DMS153 (cell line): ENCODE measurements at places on chromosomes 6 and 20.

DNA sequence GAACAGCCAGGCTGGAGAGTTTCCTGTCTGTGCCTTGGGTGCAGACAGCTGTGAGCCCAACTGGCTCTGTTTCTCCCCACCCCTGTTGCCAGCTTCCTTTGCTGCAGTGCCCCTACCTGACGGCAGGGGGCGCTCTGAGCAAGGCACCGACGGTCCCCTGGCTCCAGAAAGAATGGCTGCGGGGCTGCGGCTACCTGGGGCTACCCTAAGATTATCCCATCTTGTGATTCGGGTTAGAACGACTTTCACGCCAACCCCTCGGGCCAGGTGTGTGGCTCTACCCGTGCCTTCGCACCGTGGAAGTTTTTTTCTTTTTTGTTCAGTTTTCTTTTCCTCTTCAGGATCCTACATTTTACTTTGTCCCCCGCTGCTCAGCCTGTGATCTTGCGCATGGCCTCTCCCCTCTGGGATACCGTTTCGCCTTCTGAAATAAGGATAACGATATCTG is 33.4 kb upstream of the AAR2 start:
- peak; percentile 24 for DNase-seq

DNA sequence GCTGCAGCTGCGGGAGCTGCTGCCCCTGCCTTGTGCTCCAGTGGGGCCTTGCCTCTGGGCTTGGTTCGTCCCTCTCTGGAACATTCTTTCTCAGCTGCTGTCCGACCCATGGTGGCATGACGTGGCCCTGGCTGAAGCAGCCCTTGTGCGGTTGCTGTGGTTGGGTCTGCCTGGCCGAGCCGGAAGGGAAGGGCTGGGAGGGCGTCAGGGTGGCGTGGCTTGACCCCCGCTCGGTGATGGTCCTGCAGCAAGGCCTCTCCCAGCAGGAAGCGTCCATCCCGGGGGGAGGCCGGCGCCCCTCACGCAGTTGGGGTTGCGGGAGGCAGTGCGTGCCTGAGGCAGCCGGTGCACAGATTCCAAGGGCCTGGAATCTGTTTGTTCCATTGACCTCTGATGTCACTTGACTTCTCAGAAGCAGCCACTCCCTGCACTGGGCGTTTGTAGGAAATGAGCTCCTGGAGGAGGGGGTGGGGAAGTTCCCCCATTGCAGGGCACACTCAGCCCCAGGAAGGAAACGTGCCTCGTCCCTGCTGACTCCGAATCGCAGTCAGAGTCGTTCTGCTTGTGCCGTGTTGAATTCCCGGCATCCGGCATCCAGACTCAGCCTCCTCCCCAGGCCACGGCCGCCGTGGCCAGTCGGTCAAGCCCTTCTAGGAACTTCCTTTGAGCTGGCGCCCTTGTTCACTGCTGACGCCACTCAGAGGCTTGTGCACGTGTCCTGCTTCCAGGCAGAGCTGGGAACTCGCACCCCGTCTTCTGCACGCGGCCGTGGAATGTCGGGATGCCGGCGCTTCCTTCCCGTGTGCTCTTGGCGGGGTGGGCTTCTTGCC is 9.7 kb upstream of the TNFRSF6B start:
- no peak for DNase-seq

- DNase-seq, result no peak
Measured at GRCh38 chr20:11469795-11470435, 447.8 kb upstream of the BTBD3 start.

GRCh38 chr6:85679445-85680123 is 36.9 kb upstream of the SYNCRIP start:
- DNase-seq, result no peak

- DNase-seq, result no peak
Measured at GRCh38 chr6:36098920-36099647, 31.2 kb upstream of the MAPK13 start.

GRCh38 chr6:40315060-40315459 is 272.1 kb downstream of the LRFN2 start:
- no peak for DNase-seq

- peak; percentile 32 for DNase-seq
Measured at GRCh38 chr6:88910922-88911778, 52.3 kb downstream of the RNGTT start.

DNA sequence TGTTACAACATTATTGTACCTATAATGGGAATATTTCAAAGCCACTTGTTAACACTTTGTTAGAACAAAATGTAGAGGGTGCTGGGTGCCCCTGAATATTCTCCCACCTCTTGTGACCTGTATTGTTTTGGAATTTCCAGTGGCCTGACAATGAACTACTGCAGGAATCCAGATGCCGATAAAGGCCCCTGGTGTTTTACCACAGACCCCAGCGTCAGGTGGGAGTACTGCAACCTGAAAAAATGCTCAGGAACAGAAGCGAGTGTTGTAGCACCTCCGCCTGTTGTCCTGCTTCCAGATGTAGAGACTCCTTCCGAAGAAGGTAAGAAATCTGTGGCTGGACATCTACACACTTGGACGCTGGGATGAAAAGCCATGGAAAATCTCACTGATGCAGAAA is 28.9 kb downstream of the PLG start:
- DNase-seq, result no peak

GRCh38 chr6:169714595-169714994 is 9.7 kb downstream of the PHF10 start:
- DNase-seq, result no peak

DNA sequence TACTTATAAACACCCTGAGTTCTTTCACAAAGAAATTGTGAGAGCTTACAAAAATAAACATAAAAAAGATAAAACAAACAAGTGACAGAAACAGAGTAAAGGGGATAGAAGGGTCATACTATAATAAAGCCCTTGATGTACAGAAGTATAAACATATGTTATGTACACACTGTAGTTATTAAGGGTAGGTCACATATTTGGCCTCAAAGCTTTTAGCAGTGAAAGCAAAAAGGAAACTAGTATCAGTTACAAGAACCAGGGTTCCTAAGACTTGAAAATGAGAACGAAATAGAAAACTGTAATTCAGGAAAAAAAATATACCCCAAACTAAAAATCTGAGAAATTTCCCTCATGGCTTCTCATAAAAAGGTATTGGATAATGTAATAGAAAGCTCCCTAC is 380.6 kb downstream of the HDGFL1 start:
- DNase-seq, result no peak
